Stimulated activated CD4-positive, alpha-beta T cell treated with anti-CD3 and anti-CD28 coated beads, Interleukin-15, amount 100 ng/mL, for 24 hours (primary cell): ENCODE measurements at places on chromosomes 11 and 22.

- DNase-seq = no peak
Measured at GRCh38 chr11:65766535-65766934, 14.2 kb downstream of the AP5B1 start.

- no peak for DNase-seq
Measured at GRCh38 chr22:45996241-45997076, 19.5 kb upstream of the WNT7B start.

DNA sequence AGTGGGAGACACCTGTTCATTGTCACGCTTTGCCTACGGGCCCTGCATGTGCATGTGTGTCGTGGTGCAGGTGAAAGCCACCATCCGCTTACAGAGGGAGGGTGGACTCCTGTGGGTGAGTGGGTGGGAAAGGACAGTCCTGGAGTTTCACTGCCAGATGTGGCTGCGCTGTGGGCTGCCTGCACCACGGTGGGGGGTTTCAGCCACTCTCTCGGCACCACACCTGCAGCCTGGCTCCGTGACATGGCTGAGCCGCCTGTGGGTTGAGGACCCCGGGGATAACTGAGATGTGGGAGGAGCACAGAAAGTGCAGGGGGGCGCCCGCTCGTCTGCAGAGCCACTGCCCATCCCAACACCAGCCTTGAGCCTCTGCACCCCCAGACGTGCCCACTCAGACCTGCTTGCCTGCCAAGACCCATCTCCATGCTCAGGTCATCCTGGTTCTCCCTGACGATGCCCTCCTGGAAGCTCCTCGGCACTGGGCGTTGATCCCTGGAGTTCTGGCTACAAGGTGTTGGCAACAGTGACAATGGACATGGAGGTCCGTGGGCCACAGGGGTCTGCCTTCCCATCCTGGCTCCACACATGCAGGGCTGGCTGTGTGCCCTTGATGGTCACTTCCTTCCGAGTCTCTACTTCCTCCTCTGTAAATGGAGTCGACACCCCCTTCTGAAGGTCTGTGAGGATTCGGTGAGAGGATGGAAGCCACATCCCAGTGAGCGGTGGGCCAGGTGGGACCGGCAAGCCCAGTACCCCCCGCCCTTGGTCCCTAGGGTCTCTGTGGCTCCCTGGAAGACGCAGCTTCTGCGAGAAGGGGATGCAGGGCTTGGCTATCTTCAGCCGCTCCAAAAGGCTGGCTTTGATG, 1007.0 kb downstream of the BRD1 start:
- no peak for DNase-seq

DNA sequence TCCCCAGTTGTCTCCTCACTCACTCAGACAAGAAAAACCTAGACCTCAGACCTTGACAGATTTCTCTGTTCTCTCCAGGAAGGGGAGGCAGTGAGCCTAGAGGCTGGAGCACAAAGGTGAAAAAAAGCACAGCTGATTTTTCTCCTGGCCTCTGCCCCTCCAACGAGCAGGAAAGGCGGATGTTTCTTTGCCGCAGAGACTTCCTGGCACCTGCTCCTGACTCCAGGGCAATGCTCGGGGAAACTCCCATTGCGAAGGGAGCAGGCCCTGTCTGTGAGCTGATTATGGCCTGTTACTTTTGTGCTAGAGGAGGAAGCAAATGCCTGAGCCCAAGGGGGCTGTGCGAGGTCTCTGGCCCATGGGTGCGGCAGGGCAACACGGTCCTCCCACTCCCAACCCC, 25.4 kb downstream of the MS4A10 start:
- no peak for DNase-seq

DNA sequence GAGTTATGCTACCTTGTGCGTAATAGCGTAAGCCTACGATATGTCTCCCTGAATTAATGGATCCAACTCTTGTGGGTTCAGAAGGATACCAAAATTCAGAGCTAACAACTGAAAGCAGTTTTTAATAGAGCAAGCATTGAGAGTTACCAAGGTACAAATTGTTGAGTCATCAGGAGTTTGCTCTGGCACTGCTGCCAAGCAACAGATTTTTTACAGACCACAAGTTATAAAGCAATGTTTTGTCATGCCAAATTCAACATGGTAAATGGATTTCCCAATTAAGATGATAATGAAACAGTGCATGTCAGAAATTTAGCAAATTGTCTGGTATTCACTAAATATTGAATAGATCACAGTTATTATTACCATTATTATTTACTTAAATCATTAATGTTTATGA, 295.6 kb downstream of the NELL1 start:
- no peak for DNase-seq

- DNase-seq = no peak
Measured at GRCh38 chr11:112302226-112302868, 41.7 kb upstream of the PLET1 start.

- DNase-seq = no peak
Measured at GRCh38 chr22:49503321-49503720, 324.4 kb downstream of the BRD1 start.
